Sigmoid colon (tissue), 7 donors: ENCODE measurements at places on chromosomes 7 and 10. TPM values are rescaled to one million over a fixed set of nuclear protein-coding genes. Genes with fewer than 3 reads are reported as not detected.

Gene STEAP1B
- total RNA-seq = not detected

DNA sequence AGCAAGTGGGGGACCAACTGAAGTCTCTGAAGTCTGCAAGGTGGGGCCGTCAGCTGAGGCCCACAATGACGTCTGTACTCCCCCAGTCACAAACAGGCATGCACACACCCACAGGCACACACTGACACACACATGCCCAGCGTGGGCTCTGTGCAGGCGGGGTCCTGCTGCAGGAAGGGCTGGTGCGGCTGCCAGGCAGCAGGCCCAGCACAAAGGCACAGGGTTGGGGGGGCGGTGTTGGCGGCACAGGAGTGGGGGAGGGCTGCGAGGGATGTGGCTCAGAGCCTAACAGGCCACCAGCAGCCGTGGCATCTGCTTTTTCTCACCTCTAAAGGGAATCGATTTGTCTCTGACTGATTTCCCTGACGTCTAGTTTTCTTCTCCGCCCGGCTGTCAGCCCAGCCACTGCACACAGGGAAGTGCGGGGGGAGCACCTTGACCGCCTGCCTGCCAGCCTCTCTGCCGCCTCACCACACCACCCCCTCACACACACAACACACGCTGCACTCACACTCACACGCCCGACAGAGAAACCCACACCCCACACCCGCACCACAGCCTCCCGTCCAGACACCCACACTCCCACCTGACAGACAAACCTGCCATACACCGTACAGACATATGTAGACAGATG lies 43.5 kb upstream of the ZMIZ1 start:
- DNase-seq = peak; percentile 82

DNA sequence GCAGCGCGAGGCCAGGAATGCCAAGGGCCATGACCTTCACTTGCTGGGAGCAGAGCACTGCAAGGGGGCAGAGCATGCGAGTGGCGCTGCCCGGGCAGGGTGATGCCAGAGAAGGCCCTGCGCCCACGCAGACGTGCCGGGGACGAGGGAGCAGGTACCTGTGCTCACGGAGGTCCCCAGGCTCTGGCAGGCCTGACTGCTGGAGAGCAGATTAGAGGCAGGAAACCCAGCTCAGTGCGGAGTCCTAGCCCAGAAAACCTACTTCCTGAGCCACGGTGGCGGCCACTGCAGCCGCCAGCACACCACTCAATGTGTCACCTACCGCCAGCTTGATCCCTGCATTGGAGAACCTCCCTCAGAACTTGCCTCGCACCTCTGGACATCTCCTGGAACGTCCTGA lies 148.4 kb downstream of the MAD1L1 start:
- DNase-seq = no peak

Gene TFR2
- total RNA-seq = not detected

GRCh38 chr7:19353180-19353579 lies 208.0 kb upstream of the FERD3L start:
- no peak for DNase-seq

DNA sequence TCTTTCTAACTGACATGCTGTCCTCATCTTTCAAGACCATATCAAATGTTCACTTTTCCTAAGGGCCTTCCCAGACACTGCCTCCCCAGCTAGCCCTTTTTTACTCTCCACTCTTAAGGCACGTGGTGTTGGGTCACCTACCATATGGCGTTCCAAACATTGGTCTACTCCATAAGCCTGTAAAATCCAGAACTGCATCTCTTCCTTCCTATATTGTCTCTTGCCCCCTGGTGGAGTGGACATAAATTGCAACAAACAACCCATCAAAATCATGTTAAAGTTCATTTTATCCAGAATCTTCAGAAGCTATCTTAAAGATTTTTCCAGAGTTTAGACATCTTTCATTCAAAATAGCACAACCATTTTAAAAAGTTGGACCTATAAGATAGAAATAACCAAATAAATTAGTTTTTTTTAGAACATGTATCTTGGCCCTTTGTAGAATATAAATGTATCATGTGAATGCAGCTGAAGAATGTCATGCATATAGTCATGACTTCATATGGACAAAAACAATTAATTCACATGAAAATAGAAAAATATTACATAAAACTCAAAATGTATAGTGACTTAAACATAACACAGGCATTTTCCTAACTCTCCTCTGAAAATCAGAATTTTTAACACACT lies 180.6 kb upstream of the CHRM2 start:
- DNase-seq = no peak
